ENCODE measurements at places on chromosomes 16 and 17.

GRCh38 chr16:56610017-56610608 is 1.7 kb downstream of the MT2A start:
- DNase-seq: peak; percentile 79

- no peak for DNase-seq
These were observed 213.1 kb downstream of the FOXL1 start for GRCh38 chr16:86791287-86792035.

- no peak for DNase-seq
These were observed 84.5 kb downstream of the SOX9 start for GRCh38 chr17:72205357-72205756.

DNA sequence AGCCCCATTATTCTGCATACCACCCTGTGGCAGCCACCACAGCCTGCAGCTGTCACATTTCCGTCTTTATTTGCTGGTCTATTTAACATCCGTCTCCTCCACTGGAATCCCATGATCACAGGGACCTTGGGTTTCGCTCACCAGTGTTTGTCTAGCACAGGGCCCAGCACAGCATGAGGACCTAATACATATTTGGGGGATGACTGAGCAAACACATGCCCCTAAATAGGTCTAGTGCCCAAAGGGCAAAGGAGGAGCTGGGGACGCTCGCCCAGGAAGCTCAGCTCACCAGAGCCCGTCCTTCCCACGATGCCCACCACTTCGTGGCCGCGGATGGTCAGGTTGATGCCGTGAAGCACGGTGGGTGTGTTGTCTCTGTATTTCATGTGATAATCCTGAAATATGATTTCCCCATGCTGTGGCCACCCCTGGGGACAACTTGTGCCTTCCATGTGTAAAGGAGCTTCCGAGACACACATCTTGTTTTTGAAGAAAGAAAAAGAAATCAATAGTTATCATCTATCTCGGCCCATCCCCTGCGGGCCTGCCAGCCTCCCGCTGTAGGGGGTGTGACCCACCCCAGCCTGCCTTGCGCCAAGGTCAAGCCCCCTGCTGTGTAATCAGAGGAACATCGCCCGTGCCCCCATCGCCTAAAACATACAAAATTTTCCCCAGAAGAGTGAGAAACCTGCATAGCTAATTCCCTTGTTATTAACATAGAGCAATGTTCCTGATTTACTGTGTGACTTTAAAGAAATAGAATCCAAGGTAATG is 21.0 kb upstream of the ABCC12 start:
- no peak for DNase-seq

GRCh38 chr16:66159987-66160386 is 206.5 kb upstream of the CDH5 start:
- no peak for DNase-seq

GRCh38 chr17:4104506-4104905 is 38.3 kb downstream of the ZZEF1 start:
- DNase-seq: no peak

DNA sequence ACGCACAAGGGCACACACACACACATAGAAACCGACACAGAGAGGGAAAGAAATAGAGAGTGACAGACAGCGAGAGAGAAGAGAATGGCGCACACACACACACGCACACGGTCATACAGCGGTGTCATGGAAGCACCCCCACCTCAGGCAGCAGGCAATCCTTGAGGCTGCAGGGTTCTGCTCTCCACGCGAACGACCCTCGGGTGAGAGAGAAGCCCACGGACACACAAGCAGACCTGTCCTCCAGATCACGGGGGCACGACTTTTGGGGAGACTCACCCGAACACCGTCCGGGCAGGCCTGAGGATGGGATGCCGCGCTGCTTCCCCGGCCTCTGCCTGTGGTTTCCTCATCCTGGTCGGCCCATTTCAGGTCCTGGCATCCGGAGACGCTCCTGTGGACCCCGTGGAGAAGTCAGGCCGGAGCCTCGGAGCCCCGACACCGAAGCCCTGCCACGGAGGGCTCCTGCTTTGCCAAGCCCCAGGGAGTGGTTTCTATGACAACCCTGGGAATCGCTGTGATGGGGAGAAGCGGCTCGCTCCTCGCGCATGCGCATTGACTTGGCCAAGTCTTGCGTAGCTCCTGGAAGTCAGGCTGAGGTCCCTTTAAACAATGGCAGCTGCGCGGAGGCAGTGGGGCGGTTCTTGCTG is 118.2 kb upstream of the KCNJ18 start:
- DNase-seq: peak; percentile 25

GRCh38 chr16:53566552-53567245 is 63.7 kb upstream of the AKTIP start:
- DNase-seq: no peak

- DNase-seq: no peak
These were observed 5.2 kb downstream of the TMUB2 start for GRCh38 chr17:44191941-44192496.

GRCh38 chr16:90077240-90077756 is at the start of gene PRDM7:
TSS of gene PRDM7 (minus strand) at chr16:90077331. CDS start at chr16:90075910, 1,421 bp downstream.
- DNase-seq: peak; percentile 93

- DNase-seq: no peak
These were observed 114.0 kb downstream of the FTO start for GRCh38 chr16:53817812-53818550.

- no peak for DNase-seq
These were observed 59.5 kb downstream of the CHD9NB start for GRCh38 chr16:52993179-52993578.

- no peak for DNase-seq
These were observed 48.0 kb upstream of the CDYL2 start for GRCh38 chr16:80852261-80852872.

DNA sequence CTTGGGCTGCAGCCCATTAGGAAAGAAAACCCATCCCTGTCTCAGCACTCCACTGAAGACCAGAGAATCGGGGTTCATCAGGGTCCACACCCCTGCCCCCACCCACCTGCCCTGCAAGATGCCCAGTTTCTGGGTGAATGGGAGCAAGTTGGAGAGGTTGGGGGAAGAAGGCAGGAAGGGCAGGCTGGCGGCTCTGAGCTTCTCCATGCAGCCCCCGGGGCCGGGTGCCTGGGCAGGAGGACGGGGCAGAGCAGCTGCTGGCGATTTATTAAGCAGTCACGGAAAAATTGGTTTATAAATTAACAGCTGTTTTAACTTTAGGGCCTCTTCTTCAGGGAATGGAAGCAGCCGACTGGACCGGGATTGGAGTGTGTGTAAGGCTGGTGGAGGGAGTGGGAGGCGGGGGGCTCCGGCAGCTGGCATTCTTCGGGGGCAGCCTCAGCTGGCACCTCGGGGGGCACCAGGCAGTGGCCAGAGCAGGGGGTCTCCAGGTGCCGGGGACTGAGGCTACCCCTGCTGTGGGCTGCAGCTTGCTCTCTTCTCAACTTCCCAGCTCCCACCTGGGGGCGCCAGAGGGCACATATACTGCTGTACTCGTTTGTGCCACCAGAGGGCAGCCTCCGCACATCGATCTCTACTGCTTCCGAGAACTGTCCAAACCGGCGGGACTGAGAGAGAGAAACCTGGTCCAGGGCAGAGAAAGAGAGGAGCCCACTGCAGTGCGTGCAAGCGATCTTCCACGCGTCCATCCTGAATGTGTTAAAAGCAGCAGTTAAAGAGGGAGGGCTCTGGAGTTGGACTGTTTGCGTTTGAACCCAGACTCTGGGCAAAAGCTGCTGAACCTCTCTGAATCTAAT is 5.0 kb upstream of the PPP1R1B start:
- peak; percentile 81 for DNase-seq

DNA sequence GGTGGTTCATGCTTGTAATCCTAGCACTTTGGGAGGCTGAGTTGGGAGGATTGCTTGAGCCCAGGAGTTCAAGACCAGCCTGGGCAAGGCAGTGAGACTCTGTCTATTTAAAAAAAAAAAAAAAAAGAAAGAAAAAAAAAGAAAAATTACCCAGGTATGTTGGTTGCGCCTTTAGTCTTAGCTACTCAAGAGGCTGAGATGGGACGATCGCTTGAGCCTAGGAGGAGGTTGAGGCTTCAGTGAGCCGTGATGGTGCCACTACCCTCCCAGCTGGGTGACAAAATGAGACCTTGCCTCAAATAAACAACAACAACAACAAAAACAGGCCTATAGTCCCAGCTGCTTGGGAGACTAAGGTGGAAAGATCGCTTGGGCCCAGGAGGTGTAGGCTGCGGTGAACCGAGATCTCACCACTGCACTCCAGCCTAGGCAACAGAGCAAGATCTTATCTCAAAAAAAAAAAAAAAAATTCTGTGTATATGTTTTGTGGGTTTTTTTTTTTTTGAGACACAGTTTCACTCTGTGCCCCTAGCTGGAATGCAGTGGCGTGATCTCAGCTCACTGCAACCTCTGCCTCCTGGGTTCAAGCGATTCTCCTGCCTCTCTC is 12.5 kb upstream of the ANKRD40CL start:
- DNase-seq: peak; percentile 77

GRCh38 chr16:49377196-49377755 is 3.7 kb downstream of the C16orf78 start:
- no peak for DNase-seq

DNA sequence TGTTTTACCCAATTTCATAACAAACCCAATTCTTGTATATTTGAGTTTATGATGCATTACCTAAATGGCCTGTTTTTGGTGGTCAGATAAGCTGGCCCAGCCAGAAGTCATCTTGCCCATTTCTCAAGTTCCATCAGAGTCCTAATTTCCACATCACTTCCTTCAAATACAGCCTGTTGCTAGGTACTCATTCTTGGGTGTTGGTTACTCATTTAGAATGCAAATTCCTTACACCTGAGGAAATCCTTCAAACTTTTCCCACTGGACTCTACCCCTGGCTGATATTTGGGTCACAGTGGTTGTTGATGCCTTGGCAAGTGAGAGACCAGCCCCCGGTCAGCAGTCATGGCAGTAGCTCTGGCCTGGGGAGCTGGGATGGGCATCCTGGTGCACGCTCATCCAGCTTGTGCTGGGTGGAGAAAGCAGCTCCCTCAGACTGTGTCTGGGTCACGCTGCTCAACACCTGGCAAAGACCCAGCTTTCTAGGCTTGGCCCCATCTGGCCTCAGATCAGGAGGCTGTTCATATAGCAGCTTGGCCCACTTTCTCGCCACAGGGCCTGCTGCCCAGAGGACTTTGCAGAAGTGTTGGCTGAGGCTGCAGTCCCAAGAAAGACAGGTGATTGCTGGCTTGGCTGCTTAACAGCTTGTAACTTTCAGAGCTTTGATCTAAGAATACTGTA is 25.8 kb downstream of the WSB1 start:
- no peak for DNase-seq

GRCh38 chr17:44707755-44708400 is 587 bp upstream of the DBF4B start:
- no peak for DNase-seq

GRCh38 chr17:82929011-82929622 is 89.3 kb upstream of the ZNF750 start:
- DNase-seq: no peak

DNA sequence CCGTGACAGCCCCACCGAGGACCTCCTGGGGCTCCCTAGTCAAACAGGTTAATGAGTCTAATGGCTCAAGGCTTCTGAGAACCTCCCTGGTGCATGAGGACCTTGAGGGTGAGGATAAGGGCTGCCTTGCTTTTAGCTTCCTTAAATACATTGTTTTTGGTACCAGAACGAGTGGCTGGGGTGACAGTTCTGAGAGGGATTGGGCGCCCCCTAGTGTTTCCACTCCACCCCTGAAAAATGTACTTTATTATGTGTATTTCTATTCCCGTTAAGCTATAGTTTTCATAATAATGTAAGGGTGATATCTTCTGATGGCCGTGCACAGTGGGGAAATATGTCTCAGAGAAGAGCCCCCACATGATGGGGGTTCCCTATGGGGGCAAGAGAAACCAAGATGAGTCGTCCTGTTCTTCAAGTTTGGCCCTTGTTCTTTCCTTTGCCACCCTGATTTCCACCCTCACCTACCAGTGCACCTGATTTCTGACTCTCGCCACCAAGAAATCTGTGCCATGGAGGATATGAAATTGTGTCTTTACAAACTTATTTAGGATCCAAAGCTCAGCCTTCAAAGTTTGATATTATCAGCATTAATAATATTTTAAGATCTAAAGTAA is 14.5 kb upstream of the VWA3A start:
- peak; percentile 56 for DNase-seq

DNA sequence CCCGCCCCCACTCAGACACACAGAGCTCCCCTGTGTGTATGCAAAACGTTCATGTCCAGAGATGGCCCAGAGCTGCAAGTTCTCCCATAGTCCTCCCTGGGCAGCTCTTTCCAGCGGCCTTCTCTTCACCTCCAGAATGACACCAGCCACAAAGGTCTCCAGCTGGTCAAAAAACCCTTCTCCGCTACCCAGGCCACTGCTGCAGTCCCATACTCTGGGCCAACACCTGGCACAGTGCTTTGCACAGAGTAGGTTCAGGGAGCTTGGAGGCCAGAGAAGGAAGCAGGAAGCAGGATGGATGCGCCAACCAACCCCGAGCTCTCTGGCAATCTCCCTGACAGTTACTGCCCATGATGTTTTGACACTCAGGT is 1.1 kb upstream of the STAT5B start:
- no peak for DNase-seq

- DNase-seq: no peak
These were observed 6.3 kb upstream of the APRT start for GRCh38 chr16:88817785-88818574.

- DNase-seq: no peak
These were observed 1.9 kb downstream of the FLYWCH1 start for GRCh38 chr16:2913603-2914002.

- peak; percentile 39 for DNase-seq
These were observed 1.3 kb downstream of the USP36 start for GRCh38 chr17:78839235-78839761.

DNA sequence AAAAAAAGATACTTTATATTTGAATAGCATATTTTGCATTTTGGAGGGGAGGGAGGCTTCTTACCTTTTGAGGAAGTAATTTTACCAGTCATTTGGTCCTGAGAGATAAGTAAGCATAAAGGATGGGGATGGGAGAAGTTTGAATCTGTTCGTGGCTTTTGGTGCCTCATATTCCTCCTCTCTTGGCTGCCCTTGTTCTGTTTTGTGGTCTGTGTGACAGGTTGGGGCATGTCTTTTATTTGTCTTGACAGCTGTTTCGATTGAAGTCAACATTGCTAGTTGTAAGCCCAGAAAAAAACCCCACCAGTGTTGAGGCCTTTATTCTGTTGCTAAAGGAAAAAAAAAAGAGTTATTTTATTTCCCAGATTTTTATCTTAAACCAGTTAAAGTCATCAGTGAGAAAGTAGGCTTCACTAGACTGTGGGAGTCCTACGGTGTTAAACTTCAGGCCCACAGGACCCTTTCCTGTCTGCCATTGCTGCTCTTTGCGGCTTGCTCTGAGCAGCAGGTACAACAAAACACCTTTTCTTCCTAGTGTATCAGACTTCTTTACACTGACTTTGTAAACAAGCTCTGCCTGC is 11.4 kb downstream of the SLC7A6 start:
- peak; percentile 77 for DNase-seq

DNA sequence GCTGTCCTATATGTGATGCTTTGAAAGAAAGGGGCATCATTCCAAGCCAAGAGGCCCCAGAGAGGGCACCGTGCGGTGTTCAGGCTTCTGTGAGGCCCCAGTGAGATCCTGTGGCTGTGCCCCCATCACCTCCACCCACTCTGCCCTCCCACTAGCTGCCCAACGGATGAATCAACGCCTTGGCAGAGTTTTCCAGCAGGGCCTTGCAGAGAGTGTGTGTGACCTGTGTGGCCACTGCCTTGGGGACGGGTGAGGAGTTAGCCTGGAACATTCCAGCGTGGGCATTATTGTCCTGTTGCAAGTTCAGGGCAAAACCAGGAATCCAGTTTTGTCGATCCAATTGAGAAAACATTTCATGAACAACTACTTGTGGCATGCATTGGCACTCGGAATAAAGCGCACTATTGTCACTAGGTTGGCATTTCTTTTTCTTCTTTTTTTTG is 53.7 kb downstream of the SF3B3 start:
- DNase-seq: no peak
